ENCODE measurements at places on chromosomes 5 and 9.

DNA sequence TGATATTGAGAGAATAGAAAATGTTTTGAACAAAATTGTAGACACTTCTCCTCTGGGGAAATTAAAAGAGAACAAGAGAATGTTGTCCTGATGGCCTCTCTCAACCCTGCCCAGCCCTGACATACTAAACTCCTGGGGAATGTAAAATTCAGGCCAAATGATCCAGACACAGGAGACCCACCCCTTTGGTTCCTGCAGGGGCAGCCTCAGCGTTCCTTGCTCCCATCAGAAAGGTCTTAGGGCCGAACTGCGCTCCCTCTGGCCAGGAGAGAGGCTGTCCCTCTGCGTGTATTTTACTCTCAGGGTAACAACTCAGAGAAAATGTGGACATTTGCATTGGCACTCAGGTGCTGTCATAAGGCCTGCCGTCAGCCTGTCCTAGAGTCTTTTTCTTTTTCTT, 616.3 kb upstream of the KLF4 start:
- no peak for DNase-seq

GRCh38 chr5:149387081-149387631, 8.1 kb upstream of the IL17B start:
- no peak for DNase-seq

DNA sequence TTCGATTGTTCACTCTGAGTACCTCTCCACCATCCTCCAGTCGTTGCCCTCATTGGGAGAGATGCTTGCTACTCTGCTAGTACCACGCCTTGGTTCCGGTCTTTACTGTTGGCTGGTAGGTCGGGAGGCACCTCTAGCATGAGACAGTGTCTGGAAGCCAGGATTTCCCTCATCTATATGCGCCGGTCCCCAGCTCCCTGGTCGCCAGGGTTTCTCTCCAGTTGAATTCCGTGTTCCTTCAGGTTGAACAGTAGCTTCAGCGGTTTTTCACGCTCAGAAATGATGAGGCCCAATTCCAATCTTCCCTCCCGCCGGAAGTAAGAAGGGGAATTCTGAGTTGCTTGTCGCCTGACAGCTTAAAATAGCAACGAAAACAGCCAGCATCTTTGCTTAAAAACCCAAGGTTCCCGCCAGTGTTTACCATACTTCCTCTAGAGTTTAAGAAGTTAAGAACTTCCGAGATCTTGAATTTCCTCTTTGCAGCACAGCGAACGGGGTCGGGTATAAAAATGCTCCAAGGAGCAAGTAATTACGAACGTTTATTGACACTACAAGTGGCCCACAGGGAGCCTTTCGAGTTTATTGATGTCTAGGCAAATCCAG, 1.3 kb upstream of the ST8SIA4 start:
- no peak for DNase-seq

DNA sequence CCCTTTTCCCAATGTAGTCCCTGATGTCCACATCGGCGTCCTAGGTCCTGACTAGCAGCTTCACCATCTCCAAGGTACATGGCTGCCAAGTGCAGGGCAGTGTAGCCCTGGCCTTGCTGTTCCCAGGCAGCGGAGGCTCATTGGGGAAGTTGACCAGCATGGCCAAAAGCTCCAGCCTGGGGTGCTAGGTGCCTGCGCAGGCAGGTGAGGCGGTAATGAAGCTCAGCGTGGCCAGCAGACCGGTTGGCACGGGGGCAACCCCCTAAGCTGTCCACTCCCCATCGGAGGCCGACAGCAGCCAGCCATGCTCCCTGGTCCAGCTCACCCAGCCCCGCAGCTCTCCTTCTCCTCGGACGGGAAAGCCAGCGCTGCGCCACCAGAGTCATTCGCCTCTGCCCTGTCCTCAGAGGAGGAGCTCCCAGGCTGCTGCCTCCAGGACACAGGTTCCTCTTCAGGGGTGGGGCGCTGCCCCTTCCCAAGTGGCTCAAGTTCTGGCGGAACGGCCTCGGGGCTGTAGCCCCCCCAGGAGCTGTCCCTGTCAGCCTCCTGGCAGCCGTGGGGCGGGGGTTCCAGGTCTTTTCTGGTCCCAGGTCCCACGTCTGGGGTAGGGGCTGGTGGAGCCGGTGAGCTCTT, 1218.2 kb downstream of the FOXD4L5 start:
- DNase-seq: no peak

- no peak for DNase-seq
These were observed 92.5 kb downstream of the TLE1 start for GRCh38 chr9:81596679-81597418.

- no peak for DNase-seq
These were observed 157.9 kb downstream of the ZDHHC21 start for GRCh38 chr9:14535161-14535955.

- DNase-seq: no peak
These were observed 136.7 kb downstream of the CPLANE1 start for GRCh38 chr5:37112383-37112991.

- no peak for DNase-seq
These were observed 672.4 kb upstream of the GRAMD2B start for GRCh38 chr5:125750861-125751186.

- no peak for DNase-seq
These were observed 1342.4 kb upstream of the DMAC1 start for GRCh38 chr9:9142001-9142400.

- DNase-seq: no peak
These were observed 101.8 kb downstream of the MAST4 start for GRCh38 chr5:66697796-66698564.

All from thoracic aorta (tissue), 2 donors.